ENCODE measurements at places on chromosomes 7 and 10. TPM values are rescaled to one million over a fixed set of nuclear protein-coding genes. Genes with fewer than 3 reads are reported as not detected.

Gene CYP3A4
- not detected for total RNA-seq

Gene GIMAP7
- 40.5 TPM for total RNA-seq

GRCh38 chr10:110625356-110625894 lies 18.7 kb upstream of the RBM20 start:
- no peak for DNase-seq

Gene SKIDA1
- 0.02 TPM for total RNA-seq

Gene GIMAP5
- total RNA-seq = 44.4 TPM

- no peak for DNase-seq
These were observed 23.2 kb upstream of the BMPR1A start for GRCh38 chr10:86733260-86733671.

Gene FOXK1
- 36.6 TPM for total RNA-seq

Gene RP9
- total RNA-seq = 23.2 TPM

DNA sequence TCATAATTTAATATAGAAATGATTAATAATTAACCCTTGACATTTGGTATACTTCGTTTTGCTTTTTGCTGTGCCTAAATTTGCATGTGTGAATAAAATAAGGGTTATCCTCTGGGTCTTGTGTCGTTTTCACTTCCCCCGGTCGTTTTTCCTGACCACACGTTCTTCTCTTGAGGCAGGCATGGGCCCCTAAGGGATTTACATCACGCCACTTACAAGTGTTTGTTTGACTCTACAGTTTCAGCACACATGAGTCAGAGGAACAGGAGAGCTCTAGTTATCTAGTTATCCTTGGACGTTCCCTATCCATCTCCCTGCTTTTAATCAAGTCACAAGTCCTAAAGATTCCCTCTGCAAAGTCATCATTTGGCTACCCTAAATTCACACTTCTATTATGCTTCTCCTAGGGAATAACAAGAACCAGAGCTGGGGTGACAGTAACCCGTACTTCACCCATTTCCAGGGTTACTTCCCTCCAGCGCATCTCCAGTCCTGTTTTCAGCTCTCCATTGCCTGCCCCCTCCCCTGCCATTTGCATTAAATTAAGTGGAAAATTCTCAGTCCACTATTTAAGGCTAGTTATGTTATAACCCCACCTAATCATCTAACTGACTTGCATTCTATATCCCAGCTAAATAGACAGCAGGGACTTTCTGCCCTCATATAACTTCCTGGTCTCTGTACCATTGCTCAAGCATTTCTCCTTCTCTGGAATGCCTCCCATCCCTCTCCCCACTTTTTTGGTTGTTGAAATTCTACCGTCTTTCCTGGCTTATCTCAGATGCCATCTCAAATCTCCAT lies 206.9 kb downstream of the PTEN start:
- DNase-seq = no peak

DNA sequence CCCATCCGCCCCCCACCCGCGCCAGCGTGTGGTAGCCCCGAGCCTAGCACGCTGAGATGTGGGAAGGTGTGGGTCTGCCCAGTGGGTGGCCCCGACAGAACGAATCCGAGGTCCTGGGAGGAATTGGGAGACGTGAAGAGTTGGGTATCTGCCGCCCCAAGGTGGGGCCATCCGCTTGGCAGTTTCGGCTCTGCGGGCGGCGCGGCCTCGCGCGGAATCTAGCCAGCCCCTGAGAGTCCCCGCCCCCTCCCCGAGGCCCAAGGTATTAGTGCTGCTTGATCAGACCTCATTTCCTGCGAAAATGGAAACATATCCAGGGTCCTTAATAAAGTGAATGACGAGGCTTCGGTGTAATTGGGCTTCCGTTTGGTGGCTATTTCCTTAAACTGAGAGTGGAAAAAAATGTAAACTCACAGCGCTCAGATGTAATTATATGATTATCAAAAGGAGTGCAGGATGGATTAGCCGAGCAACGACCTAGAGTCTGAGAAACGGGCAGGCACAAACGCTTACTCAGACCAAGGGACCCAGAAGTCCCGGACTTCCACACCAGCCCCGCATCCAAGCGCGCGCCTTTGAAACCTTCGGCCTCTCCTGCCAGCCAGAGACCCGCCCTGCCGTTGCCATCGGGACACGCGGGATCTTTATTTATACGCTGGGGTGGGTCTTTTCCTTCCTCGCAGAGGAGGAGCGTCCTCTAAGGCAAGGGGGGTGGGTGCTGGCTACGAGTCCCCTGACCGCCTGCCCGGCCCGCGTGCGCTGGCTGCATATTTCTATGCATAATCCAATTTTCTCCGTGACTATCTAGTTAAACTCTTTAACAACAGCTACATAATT lies 12.8 kb downstream of the LBX1 start:
- peak; percentile 60 for DNase-seq

Gene FAM241B
- 9.4 TPM for total RNA-seq

- no peak for DNase-seq
These were observed 132.3 kb upstream of the BMPER start for GRCh38 chr7:33773053-33773452.

DNA sequence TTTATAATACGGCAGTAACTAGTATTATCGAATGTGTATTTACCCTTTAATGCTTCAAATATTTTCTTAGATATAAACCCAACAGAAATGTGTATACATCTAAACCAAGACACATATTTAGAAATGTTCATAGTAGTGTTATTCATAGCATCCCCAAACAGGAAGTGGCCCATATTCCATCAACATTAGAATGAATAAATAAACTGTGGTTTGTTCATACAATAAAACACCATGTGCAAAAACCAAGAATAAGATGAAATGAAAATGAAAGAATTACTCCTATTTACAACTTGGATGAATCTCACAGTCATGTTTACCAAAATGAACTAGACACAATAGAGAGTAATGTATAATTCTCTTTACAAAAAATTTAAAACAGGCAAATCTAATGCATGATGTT lies 9.2 kb upstream of the CAV2 start:
- no peak for DNase-seq

Gene SMNDC1
- 46.2 TPM for total RNA-seq

- DNase-seq = no peak
These were observed 36.1 kb downstream of the PPP1R3C start for GRCh38 chr10:91596825-91597196.

Gene AFAP1L2
- total RNA-seq = 3.9 TPM

Gene C10orf67
- 0.07 TPM for total RNA-seq

Gene PRSS37
- total RNA-seq = not detected

- no peak for DNase-seq
These were observed 68.4 kb downstream of the PHTF2 start for GRCh38 chr7:77866786-77867536.

GRCh38 chr7:127710635-127711034 lies 58.6 kb downstream of the SND1 start:
- no peak for DNase-seq

DNA sequence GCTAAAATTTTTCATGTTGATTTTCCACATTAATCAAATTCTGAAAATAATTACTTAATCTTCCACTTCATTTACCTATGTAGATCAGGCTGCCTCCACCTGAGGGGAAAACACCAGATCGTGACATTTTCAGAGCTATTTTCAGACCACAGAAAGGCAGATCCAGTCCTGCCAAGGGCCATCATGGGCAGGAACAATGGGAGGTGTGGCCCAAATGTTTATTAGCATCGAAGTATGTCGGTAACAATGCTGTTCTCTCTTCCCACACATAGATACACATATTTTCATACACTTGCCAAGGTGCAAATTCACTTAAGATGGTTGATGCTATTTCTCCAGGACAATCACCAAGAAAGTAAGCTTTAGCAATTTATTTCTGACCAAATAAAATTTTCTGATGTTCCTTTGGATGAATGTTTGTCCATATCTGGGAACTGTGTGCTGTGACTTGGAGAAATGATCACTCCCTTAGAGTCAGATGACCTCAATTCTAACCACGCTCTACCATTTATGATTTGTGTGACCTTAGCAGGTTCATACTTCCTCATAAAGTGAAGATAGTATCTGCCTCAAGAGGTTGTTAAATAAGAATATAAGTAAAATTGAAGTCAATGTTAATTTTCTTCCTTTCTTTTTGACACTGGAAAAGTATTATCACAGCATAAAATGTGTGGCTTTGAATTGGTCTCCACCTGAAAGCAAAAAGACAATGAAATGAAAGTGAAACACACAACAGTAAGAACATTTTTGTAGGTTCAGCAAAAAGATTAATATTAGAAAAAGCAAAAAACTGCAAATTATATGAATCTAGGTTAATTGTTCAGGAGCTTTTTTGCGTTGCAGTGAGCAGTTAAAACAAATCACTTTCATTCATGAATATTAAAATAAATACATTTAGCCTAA lies 310.4 kb upstream of the PHF14 start:
- no peak for DNase-seq

GRCh38 chr7:156929789-156930539 lies 19.5 kb upstream of the NOM1 start:
- peak; percentile 78 for DNase-seq

DNA sequence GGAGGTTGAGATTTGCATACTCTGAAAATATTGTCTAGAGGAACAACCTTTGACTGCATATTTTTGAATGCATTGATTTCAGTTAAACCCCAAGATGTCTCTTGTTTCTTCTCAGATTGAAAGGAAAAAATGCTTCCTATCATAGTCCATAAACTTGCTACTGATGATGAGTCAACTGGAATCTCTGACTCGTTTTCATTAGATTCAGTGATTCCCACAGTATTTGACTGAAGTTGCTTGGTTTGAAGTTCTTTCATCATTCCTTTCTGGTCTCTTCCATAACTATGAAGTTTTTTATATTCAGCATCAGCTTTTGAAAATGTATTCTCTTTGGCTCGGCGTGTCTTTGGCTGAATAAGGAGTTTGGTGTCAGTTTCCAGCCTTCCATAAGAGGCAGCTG lies 10.7 kb downstream of the PEX1 start:
- no peak for DNase-seq

Gene NFE2L3
- total RNA-seq = 67.8 TPM

DNA sequence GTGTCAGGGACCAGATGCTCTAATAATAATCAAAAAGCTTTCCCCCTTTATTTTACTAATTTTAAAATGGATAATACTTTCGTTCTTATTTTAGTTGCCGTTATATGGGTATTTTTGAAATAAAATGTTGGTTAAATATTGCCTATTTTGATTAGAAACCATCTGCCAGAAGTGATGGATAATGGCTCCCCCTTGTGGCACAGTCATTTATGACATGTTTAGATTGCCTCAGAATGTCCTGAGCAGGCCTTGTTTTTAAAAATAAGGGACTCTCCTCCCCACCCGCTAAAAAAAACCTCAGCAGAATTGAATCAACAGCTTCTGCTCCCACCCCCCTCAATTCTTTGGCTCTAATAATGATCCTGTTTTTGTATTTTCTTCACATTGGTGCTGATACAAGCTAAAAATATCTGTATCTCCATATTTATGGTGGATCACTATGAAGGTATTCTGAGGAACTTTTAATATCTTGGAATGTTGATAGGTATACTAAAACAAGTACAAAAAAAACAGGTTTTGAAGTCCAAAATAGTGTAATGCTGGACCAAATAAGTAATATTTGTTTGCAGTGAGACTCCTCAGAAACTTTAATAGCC lies 38.8 kb downstream of the TMEM60 start:
- DNase-seq = peak; percentile 92
